ENCODE measurements at places on chromosomes 3 and 15. TPM values are rescaled to one million over a fixed set of nuclear protein-coding genes. Genes with fewer than 3 reads are reported as not detected.

DNA sequence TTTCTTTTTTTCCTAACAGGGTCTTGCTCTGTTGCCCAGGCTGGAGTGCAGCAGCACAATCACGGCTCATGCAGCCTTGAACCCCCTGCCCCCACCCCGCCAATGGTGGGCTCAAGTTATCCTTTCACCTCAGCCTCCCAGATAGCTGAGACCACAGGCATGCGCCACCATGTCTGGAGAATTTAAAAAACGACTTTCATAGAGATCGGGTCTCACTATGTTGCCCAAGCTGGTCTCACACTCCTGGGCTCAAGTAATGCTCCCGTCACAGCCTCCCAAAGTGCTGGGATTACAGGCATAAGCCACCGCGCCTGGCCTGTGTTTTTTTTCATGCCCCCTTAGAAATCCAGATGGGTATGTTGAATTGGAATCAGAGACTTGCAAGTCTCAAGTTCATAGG lies 40.3 kb downstream of the ERICH6 start:
- no peaks in the 10 kb centered on the region for H3K4me1 ChIP-seq
- no peaks in the 10 kb centered on the region for H3K36me3 ChIP-seq
- H3K4me3 ChIP-seq: no peak overlapping the region
- H3K27ac ChIP-seq: no peak overlapping the region

DNA sequence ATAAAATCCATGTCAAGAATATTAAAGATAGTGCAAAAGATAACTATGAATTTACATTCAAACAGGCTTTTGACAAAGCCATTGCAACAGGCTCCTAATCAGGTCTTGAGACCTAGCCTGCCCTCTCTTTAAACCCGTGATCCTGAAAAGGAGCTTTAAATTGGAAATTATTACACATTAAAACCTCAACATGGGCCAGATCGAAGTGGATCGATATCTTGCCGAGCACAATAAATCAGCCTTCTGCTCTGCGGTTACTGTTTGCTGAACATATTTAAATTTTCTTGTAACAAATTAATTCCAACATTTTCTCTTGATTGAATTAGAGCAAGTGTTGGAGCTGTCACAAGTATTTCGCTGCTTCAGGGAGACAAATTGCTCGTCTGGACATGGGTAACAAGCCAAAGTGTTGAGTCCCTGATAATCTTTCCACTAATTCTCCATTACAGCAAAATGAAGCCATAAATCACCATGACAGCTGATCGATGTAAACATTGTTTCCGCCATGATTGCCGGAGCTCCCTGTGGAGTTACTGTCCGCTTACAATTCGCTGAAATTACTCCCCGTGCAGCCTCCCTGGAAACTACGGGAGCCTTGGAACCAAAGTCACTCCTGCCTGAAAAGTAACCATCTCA lies 47.6 kb downstream of the SHOX2 start:
- no peaks in the 10 kb centered on the region for H3K36me3 ChIP-seq
- no peak overlapping the region for H3K27ac ChIP-seq
- no peak for DNase-seq
- H3K4me3 ChIP-seq: no peak overlapping the region
- no peaks in the 10 kb centered on the region for H3K27me3 ChIP-seq

DNA sequence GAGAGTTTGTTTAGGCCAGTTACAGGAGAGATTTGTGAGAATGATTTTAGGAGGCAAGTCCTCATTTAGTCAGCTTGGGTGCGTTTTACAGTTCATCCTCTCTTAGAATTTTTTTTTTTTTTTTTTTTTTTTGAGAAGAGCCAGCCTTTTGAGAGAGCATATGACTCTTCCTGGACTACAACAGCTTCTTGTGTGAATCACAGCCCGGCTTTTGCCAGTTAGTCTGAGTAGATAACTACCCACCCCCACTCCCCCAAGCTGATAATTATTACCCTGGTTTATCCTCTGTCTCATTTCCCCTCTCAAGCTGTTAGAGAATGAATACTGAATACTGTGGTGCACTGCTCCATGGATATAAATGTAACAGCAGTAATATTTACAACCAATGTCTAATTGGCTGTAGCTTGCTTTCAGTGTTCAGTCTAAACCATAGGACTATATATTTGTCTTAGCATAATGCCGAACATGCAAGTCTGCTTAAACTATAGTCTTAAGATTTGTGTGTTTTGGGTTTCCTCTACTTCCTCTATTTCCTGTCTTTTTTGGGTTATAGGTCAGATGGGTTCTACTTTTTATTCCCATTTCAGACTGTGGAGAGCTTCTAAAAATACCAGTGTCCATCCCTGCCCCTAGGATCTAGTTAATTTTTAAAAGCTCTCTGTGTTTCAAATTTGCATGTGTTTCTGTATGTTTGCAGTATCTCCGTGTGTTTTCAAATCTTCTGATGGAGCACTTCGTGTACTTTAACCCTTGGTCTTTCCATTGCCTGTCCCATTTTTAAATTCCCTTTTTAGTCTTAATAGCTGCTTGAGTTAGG lies 8.0 kb downstream of the CHD2 start:
- peak overlapping the region; percentile 19 for H3K4me3 ChIP-seq
- H3K4me1 ChIP-seq: peaks cover 83% of the 10 kb centered on the region
- DNase-seq: no peak
- peak overlapping the region; percentile 98 for H3K27ac ChIP-seq

GRCh38 chr3:178320456-178321351 lies 215.5 kb upstream of the KCNMB2 start:
- no peak overlapping the region for H3K4me3 ChIP-seq
- H3K27ac ChIP-seq: peak overlapping the region; percentile 4
- DNase-seq: no peak
- H3K36me3 ChIP-seq: no peaks in the 10 kb centered on the region

The STX19 gene
- 4.9 TPM for total RNA-seq

DNA sequence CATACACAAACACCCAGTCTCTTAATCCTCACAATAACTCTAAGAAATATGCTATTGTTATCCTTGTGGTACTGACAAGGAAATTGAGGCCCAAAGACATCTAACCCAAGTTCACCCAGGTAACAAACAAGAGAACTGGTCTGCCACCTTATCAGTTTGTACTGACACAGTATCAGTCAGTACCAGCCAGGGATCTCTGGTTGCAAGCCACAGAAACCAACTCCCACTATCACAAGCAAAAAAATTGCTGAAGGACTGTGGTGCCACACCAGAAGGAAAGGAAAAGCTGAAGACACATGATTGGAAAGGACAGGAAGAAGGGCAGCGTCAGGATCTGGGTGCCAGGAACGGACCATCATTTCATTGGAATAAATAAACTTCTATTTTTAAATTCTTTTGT lies 63.8 kb upstream of the GLCE start:
- H3K4me3 ChIP-seq: no peak overlapping the region
- no peaks in the 10 kb centered on the region for H3K4me1 ChIP-seq
- no peak for DNase-seq

The CCDC12 gene
- total RNA-seq: 82.2 TPM

GRCh38 chr3:17771177-17772017 lies 29.0 kb upstream of the TBC1D5 start:
- no peaks in the 10 kb centered on the region for H3K27me3 ChIP-seq
- H3K4me1 ChIP-seq: no peaks in the 10 kb centered on the region
- H3K27ac ChIP-seq: no peak overlapping the region
- no peaks in the 10 kb centered on the region for H3K36me3 ChIP-seq
- H3K4me3 ChIP-seq: no peak overlapping the region

The CDHR4 gene
- 6.0 TPM for total RNA-seq

The MAGEL2 gene
- total RNA-seq: not detected

The SLC9A9 gene
- total RNA-seq: 11.9 TPM
